ENCODE measurements at places on chromosomes 4 and X.

- no peak for DNase-seq
Observed at GRCh38 chr4:170001011-170001744, 25.0 kb downstream of the MFAP3L start.

DNA sequence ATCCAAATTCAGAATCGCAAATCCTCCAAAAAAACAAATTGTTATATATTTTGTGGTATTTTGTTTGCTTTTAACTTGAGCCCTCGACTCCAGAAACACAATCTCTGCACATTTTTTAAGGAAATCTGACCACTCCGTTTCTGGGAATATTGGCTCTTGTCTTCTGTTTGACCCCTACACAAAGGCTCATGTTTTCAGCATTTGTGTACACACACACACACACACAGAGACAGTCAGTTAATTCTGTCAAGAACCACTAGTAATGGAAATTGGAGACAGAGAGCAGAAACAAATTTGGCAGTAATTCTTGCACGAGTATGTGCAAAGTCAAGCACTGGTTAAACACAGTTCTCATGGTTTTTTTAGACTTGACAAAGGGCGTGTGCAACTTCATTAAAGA, 115.4 kb downstream of the AFAP1 start:
- no peak for DNase-seq

GRCh38 chr4:74431113-74431826, 13.7 kb upstream of the AREG start:
- no peak for DNase-seq

- DNase-seq, result no peak
Observed at GRCh38 chrX:45324941-45325340, 124.3 kb upstream of the DIPK2B start.

- DNase-seq, result no peak
Observed at GRCh38 chr4:126123611-126124325, 809.0 kb downstream of the FAT4 start.

DNA sequence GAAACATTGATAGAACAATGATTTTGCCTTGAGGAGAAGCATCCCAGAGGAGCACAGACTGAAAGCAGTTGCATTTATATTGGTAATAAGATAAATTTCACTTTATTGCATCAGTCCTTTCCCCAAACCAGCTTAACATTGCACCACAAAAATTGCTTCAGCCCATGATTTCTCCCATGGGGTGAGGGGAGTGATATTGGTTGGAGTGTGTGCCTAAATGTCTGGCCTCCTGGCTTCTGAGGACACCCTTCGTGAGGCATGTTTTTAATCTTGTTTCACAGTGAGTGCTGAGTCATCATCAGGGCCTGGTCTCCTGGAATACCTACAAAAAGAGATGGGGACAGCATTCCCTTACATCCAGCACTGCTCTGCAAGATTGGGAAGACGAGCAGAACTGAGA, 487.9 kb downstream of the C4orf33 start:
- DNase-seq, result no peak

- no peak for DNase-seq
Observed at GRCh38 chr4:145609481-145610427, 9.4 kb upstream of the MMAA start.

DNA sequence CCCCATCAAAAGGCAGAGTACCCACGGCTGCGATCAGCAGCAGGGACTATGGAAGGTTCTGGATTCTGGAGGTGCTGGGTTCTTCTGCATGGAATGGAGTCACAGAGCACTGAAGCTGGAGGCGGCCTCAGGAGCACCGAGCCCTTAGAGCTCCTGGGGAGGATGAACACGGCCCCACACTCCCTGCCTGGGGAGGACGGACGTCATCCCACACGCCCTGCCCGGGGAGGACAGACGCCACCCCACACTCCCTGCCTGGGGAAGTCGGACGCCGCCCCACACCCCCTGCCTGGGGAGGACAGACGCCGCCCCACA, 9.9 kb downstream of the LRPAP1 start:
- no peak for DNase-seq

All from GM12891 (cell line).